ENCODE measurements at places on chromosomes 4 and X. TPM values are rescaled to one million over a fixed set of nuclear protein-coding genes. Genes with fewer than 3 reads are reported as not detected.

GRCh38 chr4:70688795-70689231 lies 481 bp downstream of the UTP3 start:
- DNase-seq = no peak

DNA sequence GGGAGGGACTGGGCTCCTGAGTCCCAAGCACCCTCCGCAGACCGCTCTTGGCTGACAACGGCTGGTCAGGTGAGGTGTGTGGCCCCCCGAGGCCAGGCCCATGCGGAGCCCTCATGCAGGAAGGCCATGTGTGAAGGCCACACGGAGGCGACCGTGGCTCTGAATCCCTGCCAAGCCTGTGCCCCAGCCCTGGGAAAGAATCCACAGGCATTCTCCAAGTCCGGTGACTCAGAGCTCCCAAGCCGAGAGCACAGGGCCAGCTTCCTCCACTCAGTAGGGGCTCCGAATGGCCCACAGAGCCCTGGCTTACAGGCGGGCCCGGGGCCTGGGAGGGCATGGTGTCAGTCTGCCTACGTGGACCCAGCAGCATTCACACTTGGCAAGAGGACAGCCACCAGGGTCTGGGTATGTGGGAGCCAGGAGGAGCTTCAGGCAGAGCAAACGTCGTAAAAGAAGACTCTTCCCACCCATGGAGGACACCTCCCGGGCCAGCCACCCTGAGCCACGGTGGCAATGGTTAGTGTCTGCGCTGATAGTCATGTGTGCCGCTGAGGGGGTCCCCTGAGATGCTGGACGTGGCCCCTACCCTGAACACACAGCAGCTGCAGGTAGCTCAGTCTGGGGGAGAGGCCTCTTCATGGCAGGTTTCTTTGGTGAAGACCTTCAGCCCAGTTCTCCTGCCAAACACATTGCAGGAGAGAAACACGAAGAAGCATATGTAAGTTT lies 105.7 kb downstream of the PSAPL1 start:
- DNase-seq = no peak

Gene CT45A1
- not detected for total RNA-seq

Gene LRCH2
- total RNA-seq = not detected

DNA sequence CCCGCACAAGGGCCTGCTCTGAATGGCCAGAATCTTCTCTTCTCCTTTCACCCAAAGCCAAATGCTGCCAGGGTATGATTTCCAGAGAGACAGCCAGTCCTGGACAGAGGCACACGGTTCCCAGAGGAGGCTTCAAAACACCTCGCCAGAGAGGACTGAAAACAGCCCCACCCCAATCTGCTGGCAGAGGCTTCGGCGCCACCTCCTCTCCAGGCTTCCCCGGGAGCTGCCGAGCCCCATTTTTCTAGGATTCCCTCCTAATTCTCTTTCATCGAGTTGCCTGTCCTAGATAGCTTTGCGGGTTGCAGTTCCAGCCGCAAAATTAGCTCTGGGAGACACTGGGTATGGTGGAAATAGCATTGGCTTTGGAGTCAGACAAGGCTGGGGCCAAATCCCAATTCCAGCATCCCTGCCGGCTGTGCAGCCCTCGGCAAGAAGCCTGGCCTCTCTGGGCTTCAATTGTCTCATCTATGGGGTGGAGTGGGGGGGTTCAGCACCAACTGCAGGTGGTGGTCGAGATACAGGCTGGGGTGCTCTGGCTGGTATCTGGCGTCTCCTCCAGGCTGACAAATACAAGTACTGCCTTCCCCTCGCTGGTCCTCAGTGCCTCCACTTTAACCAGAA lies 22.6 kb downstream of the PPP2R2C start:
- no peak for DNase-seq

DNA sequence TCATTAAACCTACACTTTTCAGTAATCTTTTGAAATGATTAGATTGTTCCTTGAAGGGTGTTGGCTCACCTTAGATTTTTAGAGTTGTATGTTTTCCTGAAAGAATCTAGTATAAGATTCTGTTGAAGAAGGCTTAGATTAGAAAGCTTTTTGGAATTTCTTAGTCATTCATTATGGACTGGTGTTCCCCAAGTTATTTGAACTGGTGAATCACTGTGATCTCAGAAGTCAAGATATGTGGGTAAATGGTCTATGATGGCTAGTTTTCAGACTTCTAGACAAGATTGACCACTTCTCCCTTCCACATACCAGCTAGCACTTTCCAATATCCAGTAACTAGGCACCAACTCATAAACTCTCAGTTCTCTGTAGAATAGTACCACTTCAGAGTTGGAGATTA lies 138.1 kb downstream of the KDM6A start:
- no peak for DNase-seq

Gene RS1
- total RNA-seq = not detected

DNA sequence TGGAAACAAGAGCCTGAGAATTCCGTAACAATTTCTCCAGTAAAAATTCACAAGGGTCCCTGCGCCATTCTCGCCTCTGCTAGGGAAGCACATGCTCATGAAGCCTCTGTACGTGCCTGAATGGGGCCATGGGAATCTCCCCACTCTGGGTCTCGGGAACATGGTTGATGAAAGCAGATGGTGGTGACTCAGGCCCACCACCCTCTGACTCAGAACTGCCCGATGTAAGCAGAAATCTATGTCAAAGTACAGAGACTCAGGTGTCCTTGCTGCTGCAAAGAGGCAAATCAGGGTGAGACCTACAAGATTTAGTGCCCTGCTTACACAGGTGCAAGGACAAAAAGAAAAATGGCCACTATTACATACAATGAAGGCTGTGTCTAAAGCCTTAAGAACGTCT lies 65.0 kb downstream of the SCD5 start:
- no peak for DNase-seq

DNA sequence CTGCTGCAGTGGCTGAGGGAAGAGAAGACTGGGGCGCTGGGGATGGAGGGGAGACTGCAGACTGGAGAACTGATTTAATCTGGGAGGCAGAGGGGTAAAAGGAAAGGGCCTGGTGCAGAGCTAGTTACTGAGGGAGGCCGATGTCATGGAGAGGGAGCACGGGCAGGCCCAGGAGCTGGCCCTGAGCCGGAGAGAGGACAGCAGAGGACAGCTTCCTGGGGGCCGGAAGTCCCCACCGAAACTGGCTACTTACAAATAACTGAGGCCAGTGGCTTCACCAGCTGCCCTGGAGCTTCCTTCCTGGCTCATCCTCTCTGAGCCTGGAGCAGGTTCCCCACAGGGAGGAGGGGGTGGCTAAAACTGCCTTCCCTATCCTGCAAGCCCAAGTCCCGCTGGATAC lies 26.9 kb downstream of the NSG1 start:
- no peak for DNase-seq

Gene POLR2B
- 133 TPM for total RNA-seq

GRCh38 chr4:83276299-83277040 lies 8.1 kb downstream of the COQ2 start:
- no peak for DNase-seq

GRCh38 chrX:13994104-13994503 lies 35.6 kb downstream of the GEMIN8 start:
- DNase-seq = no peak

Gene NKX3-2
- total RNA-seq = not detected

DNA sequence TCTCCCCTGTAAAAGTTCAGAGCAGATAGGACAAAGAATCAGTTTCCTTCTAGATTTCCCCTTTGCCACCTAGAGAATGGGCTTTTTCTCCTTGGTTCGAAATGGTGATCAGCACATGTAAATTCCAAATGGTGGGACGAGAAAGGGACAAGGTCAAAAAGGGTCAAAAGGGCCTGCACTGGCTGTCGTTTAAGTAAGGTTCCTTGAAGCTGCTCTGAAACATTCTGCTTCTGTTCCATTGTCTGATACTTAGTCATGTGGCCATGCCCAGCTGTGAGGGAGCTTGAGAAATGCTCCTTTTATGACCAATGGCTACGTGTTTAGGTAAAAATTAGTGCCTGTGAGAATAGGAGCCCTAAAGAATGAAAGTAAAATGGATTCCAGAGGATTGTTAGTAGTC lies 165.9 kb upstream of the CENPE start:
- no peak for DNase-seq

Gene PCDH19
- not detected for total RNA-seq

DNA sequence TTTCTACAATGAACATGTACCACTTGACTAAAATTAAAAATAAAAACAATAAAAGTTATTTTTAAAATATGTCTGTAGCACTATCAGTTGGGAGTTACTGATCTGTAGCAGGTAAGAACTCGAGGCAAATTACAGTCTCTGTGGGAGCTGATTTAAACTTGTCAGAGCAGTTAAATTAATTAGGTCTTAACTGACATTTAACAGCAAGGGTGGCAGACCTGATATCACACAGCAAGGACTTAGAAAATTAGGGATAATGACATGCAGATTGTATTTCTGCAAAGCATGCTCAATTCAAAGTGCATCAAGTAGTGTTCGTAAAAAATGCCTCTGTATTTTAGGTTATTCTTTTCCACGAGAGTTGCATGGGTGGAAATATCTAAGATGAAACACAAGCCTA lies 208.9 kb downstream of the SPATA18 start:
- DNase-seq = no peak

DNA sequence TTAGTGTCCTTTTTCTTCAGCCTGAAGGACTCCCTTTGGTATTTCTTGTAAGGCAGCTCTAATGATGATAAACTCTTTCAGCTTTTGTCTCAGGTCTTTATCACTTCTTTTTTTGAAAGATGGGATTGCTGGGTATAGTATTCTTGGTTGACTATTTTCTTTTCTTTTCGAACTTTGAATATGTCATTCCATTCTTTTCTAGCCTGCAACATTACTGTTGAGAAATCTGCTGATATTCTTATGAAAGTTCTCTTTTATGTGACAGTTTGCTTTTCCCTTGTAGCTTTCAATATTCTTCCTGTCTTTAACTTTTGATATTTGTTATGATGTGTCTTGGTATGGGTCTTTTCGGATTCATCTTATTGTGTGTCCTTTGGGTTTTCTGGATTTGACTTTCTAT lies 107.6 kb upstream of the SRD5A3 start:
- no peak for DNase-seq

- DNase-seq = no peak
These were observed 11.1 kb downstream of the TMEM164 start for GRCh38 chrX:110013968-110014367.

- DNase-seq = no peak
These were observed 642.3 kb upstream of the CPEB2 start for GRCh38 chr4:14359991-14360390.

Gene HSFX1
- total RNA-seq = 0.72 TPM

- no peak for DNase-seq
These were observed 132.7 kb downstream of the CPZ start for GRCh38 chr4:8725071-8725841.

- no peak for DNase-seq
These were observed 653 bp downstream of the PLA2G12A start for GRCh38 chr4:109729117-109729717.

Gene SASH3
- total RNA-seq = 82.7 TPM

- DNase-seq = no peak
These were observed 20.2 kb downstream of the PDCL2 start for GRCh38 chr4:55571806-55572205.

GRCh38 chr4:140693562-140693961 lies 62.6 kb downstream of the TBC1D9 start:
- no peak for DNase-seq

Gene STARD8
- total RNA-seq = 0.43 TPM

DNA sequence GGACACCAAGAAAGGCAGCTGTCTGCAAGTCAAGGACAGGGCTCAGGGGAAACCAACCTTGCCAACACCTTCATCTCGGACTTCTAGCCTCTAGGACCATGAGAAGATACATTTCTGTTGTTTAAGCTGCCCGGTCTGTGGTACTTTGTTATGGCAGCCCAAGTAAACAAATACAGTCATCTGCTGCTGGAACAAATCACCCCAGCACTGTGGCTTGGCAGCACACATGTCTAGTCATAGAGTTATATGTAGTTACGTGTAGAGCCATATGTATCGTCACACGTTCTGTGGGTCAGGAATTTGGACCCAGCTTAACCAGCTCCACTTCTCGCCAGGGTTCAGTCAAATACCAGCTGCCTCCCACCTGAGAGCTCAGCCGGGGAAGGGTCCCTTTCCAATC lies 2.5 kb downstream of the HTT-AS start:
- DNase-seq = no peak

Gene SOX3
- total RNA-seq = not detected

Gene YY2
- 0.32 TPM for total RNA-seq

- no peak for DNase-seq
These were observed 153.2 kb upstream of the FRG1 start for GRCh38 chr4:189787216-189788031.

Gene SCD5
- total RNA-seq = 1.9 TPM

Gene CTAG1B
- not detected for total RNA-seq

GRCh38 chrX:70219938-70220764 lies 14.3 kb upstream of the AWAT1 start:
- DNase-seq = no peak

Gene HPGDS
- 0.19 TPM for total RNA-seq

DNA sequence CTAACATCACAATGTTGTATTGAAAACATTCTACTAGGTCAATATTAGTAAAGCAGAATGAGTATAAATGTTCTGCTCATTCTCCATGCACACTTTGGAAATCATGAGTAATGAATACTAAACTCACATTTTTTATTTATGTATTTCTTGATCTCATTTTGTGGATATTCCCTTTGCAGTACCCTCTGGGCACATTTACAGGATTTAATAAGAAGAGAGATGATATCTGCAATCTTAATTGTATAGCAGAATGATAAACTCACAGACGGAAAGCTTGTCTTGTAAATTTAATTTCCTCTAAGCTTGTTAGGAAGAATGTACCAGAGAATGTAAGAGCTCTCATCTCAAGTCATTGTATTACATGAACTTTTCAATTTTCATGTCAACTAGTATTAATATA lies 1279.7 kb downstream of the PCDH7 start:
- no peak for DNase-seq

DNA sequence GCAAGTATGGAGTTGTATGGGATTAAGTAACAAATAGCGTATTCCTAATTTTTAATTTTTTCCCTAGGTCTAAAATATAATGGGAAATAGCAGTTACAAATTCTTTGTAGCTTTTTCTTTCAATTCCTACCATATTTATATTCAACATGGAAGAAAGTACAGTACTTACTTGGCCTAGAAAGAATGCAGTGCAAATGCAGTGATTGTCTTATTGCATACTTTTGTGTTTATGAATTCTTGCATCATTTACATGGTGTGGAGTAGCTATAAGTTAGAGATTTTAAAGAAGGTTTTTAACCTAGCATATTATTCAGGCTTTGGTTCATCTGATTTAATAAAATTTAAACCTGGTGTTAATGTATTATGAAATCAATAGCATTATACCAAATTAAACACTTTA lies 263.3 kb downstream of the BMPR1B start:
- no peak for DNase-seq

Gene SCOC
- 31.4 TPM for total RNA-seq

DNA sequence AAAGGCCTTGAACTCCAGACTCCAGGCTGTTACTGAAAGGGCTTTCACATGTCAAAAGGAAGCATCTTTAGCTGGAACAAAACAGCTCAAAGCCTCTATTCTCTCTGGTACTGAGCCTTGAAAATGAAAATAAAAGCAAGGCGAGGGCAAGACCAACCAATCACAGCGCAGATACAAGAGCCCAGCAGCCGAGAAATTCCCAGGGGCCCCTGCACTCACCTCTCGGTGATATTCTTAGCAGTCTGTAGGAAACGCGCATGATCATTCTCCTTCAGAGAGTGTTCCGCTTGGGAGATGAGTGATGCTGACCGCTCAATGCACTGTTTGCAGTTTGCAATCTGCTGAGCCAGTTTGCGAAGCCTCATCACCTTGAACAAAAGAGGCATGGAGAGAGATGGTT lies 138.1 kb downstream of the MID1 start:
- DNase-seq = no peak

GRCh38 chr4:111483375-111484169 lies 661.7 kb upstream of the FAM241A start:
- no peak for DNase-seq
